ENCODE measurements at places on chromosomes 13 and 19.
A peak's percentile ranks its signal among the peaks of the same experiment; 100 is the strongest.

GRCh38 chr19:23887642-23888041 is 27.0 kb upstream of the ZNF726 start:
- no peak for DNase-seq

- no peak for DNase-seq
Measured at GRCh38 chr19:13260883-13261653, 110.9 kb downstream of the IER2 start.

GRCh38 chr19:611481-611868 is 21.8 kb downstream of the HCN2 start:
- DNase-seq: no peak

DNA sequence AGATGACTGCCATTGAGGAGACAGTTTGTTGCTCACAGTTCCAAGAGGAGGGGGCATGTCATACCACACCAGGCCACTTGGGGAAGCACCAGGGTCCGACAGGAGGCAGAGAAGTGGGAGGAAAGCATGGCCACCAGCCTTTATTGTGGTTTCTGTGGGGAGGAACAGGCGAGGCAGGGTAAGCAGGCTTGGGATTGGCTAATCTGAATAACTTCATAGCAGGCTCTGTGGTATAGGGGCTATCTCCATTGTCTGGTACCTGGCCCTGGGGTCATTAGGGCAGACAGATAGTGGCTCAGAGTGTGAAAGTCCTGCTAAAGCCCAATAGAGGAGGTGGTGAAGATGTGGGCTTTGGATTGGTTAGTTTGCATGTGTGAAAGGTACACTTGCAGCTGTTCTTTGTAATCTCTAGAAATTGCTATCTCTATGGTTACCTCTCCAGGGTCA is 35.5 kb downstream of the CBY2 start:
- no peak for DNase-seq

DNA sequence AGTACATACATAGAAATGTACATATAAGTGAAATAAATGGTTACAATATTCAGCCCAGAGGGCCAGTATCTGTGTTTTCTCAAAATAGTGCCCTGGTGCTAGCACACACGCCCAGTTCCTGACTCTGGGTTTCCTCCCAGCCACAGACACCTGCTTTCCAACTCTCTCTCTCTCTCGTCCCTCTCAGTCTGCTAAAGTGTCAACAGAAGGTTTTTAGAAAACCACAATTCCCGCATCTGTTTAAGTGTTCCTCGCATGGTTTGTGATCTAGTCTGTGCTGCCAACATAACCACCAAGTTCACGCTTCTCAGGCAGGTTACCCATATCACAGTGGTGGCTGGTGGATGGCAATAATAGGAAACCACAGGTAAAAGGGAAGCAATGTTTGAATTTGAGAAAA is 17.8 kb upstream of the UPF3A start:
- DNase-seq: no peak

DNA sequence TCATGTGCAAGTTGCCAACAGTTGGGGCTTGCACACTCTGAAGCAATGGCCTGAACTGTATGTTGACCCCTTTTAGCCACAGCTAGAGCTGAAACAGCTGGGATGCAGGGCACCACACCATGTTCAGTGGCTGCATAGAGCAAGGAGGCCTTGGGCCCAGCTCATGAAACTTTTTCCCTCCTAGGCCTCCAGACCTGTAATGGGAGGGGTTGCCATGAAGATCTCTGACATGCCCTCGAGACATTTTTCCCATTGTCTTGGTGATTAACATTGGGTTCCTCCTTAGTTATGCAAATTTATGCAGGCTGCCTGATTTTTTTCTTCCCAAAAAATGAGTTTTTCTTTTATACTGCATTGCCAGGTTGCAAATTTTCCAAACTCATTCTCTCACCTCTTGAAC is 165.1 kb upstream of the PRR20A start:
- DNase-seq: no peak

DNA sequence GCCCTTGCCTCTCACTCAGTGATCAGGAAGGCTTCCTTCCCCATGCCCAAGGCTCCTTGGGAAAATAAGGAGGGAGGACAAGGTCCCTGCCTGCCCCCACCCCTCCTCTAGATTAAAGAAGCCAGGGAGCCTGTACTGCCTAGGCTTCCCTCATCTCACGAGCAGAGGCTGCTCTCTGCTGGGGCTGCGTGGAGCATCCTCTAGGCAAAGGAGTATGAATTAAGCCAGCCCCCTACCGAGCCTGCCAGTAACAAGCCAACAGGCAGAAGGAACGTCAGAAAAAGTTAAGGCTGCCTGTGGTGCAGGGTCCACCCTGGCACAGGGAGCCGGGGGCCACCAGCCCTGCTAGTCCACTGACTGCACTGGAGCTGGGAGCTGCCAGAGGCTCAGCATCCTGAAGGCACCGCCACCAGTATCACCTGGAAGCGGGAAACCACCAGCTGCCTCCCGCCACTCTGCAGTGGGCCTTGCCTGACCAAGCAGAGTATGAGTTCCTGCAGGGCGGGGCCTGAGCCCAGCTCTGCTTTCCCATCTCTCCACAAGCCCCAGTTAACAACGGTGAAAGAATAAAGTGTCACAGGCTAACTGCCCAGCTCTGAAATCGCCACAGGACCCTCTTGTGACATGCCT is 6.8 kb downstream of the NAPA start:
- peak; percentile 25 for DNase-seq

DNA sequence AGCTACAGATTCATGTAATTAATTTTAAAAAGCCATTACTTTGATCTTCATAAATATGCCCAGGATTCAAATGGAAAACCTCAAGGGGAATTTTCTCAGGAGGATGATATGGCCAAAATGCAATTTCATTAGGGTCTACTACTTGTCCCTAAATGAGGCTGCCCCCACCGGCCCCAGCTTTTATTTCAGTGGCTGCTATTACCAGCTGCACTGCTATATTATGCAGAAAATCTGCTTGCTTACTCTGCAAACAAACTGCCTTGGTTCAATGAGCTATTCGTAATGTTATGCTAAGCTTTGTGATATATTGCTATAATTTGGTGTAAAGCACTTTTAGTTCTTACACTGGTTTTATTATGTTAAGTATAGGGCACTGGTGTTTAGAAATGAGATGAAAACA is 137.3 kb upstream of the TMTC4 start:
- no peak for DNase-seq

DNA sequence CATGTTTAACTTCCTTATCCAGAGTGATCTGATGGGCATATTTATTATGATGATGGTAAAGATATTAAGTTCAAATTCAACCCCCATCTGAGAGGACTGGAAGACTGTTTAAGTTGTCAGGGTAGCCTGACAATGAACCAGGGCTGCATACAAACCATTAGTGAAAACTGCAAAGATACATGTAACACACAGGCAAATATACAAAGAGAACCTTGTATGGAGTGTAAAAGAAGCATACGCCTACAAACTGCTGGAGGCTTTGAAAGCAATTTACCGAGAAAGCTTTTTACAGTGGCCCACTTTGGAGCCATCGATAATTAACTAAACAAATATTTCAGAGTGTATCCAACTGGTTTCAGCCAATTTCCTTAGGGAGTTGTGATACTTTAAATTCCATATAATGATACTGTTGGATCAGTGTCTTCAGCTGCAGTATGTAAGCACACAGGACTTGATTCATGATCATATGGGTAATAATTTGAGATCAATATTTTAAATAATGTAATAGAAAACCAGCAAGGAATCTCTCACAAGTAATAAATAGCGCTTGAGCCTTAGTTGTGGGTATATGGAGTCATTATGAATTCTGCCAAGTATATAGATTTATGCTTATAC is 231.5 kb upstream of the SPRY2 start:
- no peak for DNase-seq

GRCh38 chr13:30334663-30335386 is 27.5 kb upstream of the KATNAL1 start:
- no peak for DNase-seq

- DNase-seq: no peak
Measured at GRCh38 chr13:29587645-29588044, 7.8 kb downstream of the SLC7A1 start.

DNA sequence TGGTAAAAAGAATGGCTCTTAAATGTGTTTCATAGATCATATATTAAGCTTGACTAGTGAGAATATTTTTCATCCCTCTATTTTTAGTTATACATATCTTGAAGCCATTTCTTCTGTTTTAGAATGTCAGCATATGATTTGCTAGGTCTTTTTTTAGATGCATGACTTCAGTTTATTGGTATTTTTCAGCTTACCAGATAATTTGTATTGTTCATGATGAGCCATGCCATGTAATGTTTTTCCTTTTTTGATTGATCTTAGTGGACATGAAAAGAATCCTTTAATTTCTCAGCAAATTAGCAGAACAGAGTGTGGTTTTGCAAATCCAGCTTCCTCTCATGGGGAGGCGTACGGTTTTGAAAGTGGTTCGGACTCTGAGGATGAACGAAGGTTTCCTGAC is 168.5 kb downstream of the LMO7 start:
- no peak for DNase-seq

- DNase-seq: no peak
Measured at GRCh38 chr13:25980255-25980654, 71.6 kb downstream of the SHISA2 start.

GRCh38 chr19:2636141-2636896 is 66.2 kb downstream of the GNG7 start:
- no peak for DNase-seq

DNA sequence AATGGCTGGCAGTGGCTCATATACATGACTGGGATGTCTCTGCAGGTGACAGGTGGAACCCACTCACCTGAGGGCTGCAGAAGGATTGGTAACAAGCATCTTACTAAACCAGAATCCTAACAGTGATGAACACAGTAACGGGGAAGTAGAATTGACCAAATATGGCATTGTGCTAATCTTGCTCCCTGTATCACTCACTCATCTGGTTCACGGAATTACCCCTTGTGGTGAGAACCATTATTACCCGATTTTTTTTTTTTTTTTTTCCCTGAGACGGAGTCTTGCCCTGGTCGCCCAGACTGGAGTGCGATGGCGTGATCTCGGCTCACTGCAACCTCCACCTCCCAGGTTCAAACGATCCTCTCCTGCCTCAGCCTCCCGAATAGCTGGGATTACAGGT is 69.5 kb downstream of the PTPRS start:
- DNase-seq: no peak

- no peak for DNase-seq
Measured at GRCh38 chr13:23583491-23583890, 13.3 kb downstream of the TNFRSF19 start.

GRCh38 chr13:98509271-98510155 is 67.4 kb downstream of the STK24 start:
- no peak for DNase-seq

DNA sequence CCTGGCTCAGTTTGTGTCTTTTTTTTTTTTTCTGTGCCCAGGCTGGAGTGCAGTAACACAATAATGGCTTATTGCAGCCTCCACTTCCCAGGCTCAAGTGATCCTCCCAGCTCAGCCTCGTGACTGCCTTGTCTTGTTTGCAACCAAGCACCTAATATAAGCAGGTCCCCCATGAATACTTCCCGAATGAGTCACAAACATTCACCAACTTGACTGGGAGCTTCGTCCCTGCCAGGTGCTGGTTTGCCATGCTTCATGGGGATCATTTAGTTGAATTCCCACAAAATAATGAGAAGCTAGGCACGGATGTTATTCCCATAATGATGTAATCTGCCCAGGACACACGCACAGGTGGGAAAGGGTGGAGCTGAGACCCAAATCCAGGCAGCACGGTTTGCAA is 176.5 kb downstream of the CACNA1A start:
- no peak for DNase-seq

GRCh38 chr19:1855040-1855827 is 7.0 kb upstream of the REXO1 start:
- peak; percentile 74 for DNase-seq

DNA sequence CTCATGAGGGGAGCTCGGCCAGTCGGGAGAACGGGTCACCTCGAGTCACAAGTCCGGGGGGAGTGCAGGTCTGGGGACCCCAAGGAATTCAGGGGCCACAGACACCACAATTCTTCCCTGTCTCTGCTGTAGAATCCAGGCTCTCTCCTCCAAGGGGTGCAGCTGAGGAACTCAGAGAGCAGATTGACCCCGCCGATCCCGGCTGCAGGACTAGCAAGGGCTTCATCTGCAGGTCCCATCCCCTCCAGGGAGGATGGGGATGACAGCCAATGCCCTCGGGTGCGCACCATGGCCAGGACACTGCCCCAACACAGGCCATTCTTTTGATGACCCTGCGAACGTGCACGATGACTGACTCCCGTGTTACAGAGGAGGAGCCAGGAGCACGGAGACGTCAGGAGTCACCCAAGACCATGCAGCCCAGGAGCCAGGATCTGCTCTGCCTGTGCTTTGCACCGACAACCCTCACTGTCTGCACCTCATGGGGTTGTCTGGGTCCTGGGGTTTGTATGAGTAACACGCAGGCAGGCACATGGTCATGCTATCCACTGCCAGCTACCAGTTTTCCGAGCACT is 48.5 kb upstream of the TUBGCP3 start:
- no peak for DNase-seq

- DNase-seq: no peak
Measured at GRCh38 chr13:51942189-51942588, 69.1 kb downstream of the ATP7B start.

DNA sequence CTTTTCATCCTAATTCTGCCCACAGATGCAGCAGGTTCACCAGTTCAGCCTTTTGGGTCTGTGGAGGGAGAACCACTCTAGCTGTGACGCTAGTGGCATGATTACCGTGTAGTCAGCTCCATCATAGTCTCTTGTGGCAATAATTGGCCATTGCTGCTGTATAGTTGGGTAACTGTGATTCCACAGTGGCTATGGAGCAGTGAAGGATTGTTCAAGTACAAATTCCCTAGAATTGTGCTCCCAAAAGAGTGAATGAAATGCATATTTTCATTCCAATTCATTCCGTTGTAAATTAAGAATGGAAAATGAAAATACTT is 856 bp downstream of the TEX26 start:
- DNase-seq: no peak

DNA sequence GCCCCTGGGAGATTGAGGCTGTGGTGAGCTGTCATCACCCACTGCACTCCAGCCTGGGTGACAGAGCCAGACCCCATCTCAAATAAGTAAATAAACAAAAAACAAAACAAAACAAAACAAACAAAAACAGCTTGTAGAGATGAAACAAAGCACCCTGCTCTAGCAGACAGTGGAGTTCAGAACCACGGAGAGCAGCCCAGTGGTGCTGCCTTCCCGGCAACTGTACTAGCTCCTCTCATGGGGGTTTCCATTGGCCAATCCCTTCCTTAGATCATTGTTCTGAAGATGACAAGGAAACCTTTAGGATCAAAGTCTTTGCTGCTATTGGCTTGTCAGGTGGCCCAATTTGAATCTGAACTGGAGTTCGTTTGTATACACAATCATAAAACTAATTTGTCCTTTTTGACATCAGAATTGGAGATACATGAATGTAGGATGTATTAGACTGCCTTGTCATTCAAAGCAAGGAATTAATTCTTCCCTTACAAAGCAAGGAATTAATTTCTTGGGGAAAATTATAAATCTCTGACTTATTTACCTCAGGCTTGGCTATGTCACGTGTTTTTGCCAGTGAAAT is 19.7 kb upstream of the SYCN start:
- DNase-seq: no peak

GRCh38 chr19:48910803-48911202 is 10.7 kb downstream of the NUCB1 start:
- DNase-seq: no peak

All from NCI-H524 treated with DMSO at 0.1 percent for 48 hours (cell line).